ENCODE measurements at places on chromosomes 13 and 19.

GRCh38 chr19:46713781-46714443, 3.0 kb downstream of the PRKD2 start:
- DNase-seq = peak; percentile 58

DNA sequence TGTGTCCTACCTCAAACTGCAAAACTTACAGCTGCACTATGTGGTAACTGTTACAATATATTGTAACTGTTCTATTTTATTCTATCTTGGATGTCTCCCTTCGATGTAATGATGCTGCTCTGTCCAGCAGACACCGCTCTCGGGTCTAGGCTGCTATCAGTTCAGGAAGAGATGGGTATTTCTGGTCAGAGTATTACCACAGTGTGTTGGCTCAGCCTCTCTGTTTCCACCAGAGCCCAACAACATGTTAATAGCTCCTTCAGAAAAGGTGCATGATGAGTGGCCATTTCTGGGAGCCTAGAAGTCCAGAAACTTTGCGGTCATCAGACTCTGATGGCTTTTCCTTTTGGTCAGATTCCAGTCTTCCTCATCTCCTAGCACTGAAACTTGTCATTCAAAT, 35.9 kb upstream of the IGFL1 start:
- DNase-seq = no peak

DNA sequence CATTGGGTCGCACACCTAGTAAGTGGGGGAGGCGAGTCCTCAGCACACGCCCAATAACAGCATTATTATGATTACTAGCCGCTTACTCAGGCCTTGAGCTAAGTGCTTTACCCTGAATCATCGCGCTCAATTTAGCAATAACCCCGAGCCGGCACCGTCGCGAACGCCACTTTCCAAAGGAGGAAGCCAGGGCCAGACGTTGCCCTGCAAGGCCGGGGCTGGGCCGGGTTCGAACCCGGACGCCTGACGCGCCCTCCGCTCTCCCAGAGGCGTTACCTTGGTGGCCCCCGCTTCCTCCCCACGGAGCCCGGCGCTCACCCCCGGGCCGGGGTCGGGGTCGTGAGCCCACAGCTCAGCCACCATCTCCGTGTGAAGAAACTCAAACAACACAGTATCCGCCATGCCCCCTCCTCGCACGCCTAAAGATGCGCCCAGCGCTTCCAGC, at the start of gene TRAPPC6A:
TSS of gene TRAPPC6A (minus strand) at position 421 of the 445 bp plus-strand sequence. CDS start at position 402, 19 bp downstream.
- no peak for DNase-seq

- DNase-seq = no peak
These were observed 10.7 kb upstream of the PABPC3 start for GRCh38 chr13:25085125-25085742.

DNA sequence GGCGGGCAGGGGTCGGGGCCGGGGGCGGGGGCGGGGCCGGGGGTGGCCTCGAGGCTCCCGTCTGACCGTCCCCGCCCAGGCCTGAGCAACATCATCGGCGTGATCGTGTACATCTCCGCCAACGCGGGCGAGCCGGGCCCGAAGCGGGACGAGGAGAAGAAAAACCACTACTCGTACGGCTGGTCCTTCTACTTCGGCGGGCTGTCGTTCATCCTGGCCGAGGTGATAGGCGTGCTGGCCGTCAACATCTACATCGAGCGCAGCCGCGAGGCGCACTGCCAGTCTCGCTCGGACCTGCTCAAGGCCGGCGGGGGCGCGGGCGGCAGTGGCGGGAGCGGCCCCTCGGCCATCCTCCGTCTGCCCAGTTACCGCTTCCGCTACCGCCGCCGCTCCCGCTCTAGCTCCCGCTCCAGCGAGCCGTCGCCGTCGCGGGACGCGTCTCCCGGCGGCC, 9.4 kb upstream of the CACNG6 start:
- DNase-seq = no peak

DNA sequence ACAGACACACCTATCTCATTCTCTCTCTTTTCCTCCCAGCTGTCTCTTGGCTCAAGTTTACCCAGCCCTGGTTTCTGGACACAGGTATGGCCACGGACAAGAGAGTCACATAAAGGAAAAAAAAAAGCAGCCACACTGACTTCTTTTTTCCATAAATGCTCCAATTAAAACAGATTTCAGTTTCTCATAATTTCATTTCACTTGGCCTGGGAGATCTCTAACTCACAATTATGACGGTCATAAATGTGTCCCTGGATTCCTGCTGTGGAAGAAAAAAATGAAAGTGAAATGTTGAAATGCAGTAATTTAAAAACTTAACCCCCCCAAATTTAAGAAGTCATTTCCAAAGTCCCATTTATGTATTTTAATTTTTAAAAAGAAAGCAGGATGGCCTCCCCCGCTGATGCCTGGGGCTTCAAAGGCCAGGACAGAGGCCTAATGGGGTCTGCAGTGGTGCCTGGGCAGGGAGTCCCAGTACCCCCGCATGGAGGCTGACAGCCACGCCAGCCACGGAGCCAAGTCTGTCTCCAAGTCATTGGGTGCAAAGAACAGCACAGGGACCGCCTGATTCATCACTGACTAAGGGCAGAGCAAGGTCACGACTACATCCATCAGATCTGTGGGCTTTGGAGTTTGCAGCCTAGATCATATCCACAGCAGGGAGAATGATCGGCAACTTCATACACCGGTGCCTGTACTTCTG, 79.7 kb downstream of the TSHZ3 start:
- DNase-seq = no peak

- no peak for DNase-seq
These were observed 25.1 kb downstream of the FPR3 start for GRCh38 chr19:51820011-51820410.

DNA sequence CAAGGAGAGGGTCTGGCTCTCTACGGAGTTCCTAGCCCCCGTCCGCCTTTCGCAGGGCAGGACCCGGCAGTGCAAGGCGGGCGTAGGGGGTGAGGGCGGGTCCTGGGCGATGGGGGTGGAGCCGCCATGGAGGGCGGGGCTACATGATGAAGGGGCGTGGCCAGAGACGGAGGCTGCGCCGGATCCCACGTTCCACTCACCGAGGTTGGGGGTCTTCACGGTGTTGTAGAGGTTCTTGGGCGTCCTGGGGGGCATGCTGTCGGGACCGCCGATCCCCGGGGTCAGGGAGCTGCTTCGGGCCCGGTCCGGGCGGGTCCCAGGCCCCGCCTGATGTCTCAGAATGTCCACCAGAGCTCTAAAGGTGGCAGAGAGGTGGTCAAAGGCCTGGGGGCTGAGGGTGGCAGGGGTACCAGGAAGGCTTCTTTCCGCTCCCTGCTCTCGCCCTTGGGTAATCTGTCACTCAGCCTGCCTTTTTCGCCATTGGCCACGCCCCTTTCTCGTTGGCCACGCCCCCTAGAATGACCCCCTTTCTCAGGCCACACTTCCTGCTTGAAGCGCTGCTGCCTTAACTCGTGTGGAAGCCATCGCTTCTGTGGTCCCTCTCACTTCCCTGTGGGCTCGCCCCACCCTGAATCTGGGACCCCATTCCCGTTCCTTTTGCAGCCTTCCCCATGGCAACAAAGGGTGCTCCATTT, 2.5 kb downstream of the SHISA7 start:
- DNase-seq = no peak

DNA sequence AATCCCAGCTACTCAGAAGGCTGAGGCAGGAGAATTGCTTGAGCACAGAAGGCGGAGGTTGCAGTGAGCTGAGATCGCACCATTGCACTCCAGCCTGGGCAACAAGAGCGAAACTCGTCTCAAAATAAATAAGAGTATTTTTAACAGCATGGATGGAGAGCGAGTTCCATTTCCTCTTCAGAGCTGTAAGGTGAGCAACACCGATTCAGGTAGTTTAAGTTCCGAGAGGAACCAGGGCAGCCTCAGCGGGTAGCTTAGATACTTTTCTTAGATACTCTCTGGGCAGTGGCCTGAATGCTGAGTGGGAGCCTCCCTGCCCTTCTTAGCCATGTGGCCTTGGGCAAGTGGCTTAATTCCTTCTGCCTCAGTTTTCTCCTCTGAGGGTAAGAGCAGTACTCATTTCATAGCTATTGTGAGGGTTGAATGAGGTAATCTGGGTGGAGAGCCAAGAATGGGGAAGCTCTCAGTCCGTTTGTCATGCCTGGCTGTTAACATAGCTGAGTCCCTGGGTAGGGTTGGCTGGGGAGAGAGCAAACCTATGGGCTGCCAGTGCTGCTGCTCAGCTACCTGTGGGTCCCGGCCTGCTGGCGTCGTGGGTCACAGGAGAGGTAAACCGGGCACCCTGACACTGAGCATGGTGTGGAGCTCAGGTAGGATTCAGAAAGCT, 4.1 kb downstream of the ATP11A start:
- no peak for DNase-seq

GRCh38 chr13:98710521-98710920, 42.0 kb downstream of the SLC15A1 start:
- no peak for DNase-seq

- no peak for DNase-seq
These were observed 108.5 kb upstream of the TDRD3 start for GRCh38 chr13:60288569-60288968.

GRCh38 chr13:36345438-36346221, 564 bp downstream of the SPART start:
- peak; percentile 7 for DNase-seq

DNA sequence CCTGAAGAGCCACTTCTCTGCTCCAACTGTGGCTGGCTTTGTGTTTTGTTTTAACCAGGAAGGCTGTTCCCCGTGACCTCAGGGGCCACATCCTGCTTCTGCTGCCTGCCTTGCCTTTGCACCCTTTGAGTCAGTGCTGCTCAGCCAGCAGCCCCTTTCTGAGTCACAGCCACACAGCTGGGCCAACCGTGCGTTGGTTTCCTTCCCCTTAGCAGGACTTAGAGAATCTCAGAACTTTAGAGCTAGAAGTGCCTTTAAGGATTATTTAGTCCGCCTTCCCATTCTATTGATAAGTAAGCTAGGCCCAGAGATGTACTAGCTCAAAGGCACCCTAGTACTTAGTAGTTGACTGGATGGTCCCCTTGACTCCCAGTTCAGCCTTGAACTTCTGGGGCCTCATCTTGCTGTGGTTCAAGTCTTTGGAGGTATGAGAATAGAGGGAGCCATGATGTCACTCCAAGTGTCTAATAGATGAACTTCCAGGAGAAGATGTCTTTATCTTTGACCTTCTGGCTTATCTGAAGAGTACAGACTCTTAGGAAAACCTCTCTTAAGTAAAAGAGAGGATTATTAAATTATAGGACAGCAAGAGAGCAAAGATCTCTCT, 8.0 kb downstream of the RGCC start:
- peak; percentile 70 for DNase-seq

DNA sequence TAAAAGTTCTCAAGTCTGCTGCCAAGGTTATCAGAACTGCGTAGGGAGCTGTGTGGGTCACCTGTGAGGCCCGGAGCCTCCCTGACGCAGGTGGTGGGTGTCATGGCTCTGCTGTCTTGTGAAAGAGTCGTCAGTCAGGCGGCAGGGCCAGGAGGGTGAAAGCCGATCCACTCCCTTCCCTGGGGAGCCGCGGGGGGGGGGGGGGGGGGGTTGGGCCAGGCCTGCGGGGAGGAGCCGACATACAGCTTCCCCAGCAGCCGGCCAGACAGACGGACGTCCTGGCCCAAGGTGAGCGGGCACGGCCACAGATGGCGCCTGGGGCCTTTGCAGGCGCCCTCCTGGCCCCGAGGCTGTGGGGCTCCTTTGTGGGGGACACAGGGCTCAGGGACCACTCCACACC, 12.4 kb downstream of the SBNO2 start:
- DNase-seq = no peak

- DNase-seq = no peak
These were observed 8.7 kb downstream of the PROSER3 start for GRCh38 chr19:35766571-35767104.

DNA sequence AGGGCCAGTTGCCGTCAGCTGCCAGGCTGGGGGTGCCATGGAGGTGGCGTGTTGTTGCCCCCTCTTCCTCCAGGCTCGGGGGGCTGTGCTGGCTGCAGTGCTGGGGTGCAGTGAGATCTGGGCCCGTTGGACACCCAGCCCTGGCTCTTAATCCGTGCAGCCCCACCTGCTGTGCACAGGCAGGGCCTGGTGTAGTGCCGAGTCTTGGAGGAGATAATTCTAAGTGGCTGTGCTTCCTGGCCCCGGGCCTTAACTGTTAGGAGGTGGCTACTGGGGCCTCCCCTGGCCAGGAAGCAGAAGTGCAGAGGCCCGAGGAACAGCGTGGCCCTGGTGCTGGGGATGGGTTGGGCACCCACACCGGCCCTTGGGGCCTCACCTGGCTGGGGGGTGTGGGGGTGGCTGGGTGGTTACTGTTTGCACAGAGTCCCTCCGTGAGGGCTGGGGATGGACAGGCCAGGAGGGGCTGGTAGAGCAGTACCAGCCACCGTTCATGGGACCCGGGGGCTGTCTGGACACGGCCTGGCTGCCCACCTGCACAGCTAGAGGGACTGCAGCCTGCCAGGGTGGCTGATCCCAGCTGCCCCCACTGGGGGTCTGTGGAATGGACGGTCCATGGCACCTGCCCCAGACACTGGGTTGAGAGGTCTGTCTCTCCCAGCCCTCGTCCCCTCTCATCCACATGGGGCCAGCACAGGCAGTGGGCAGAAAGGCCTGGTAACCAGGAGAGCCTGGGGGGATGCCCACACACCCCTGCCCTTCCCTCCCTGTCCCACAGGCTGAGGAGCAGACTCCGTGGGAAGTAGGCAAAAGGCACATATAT, 3.3 kb downstream of the GPX4 start:
- no peak for DNase-seq

DNA sequence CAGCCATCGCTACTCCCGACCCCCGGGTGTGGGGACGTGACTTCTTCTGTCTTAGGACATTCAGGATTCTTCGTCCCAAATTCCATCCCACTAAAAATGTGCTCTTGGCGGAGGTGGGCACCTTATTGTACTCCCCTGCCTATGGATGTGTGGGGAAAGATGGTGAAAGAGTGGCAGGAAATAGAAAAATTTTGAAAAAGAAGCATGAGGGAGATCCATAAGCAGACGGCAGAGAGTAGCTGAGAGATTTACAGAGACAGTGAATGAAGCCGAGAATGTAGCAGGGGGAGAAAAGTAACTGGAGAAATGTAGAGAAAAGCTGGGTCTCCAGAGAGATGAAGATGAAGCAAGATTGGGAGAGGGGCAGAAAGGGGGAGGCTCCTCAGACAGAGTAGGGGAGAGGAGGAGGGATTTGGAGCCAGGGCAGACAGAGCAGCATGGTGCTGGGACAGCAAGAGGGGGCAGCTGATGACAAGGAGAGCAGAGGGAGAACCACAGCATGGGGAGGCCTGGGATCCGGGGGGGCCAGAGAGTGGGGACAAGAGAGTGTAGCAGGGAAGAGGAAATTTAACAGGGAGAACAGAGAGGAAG, 843 bp downstream of the ZNF610 start:
- no peak for DNase-seq

DNA sequence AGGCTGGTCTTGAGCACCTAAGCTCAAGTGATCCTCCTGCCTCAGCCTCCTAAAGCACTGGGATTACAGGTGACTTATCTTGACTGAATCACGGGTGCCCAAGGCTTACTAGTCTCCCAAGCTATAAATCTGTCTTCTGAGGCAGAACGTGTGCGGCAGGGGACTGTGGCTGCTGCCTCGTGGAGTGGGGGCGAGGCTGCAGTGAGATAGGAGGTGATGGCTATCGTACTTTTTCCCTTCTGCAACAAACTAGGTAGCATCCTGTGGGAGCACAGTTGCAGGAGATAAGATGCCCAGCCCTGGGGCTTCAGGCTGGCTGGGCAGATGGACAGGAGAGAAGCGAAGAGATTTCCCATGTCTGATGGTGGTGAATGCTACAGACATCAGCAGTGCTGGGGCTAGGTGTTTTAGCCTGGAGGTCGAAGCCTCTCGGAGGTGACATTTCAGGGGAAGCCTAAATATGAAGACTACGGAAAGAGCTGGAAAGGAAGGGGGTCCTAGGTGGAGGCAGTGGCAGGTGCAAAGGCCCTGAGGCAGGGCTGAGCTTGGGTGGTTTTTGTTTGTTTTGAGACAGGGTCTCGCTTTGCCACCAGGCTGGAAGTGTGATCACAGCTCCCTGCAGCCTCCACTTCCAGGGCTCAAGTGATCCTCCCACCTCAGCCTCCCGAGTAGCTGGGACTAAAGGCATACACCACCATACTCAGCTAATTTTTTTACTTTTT, 7.4 kb downstream of the B3GNT3 start:
- no peak for DNase-seq

All from stimulated activated CD8-positive, alpha-beta memory T cell treated with anti-CD3 and anti-CD28 coated beads, Interleukin-15, amount 100 ng/mL, for 1 hour (primary cell).